GM20000 (cell line): ENCODE measurements at places on chromosomes 11 and 22.

DNA sequence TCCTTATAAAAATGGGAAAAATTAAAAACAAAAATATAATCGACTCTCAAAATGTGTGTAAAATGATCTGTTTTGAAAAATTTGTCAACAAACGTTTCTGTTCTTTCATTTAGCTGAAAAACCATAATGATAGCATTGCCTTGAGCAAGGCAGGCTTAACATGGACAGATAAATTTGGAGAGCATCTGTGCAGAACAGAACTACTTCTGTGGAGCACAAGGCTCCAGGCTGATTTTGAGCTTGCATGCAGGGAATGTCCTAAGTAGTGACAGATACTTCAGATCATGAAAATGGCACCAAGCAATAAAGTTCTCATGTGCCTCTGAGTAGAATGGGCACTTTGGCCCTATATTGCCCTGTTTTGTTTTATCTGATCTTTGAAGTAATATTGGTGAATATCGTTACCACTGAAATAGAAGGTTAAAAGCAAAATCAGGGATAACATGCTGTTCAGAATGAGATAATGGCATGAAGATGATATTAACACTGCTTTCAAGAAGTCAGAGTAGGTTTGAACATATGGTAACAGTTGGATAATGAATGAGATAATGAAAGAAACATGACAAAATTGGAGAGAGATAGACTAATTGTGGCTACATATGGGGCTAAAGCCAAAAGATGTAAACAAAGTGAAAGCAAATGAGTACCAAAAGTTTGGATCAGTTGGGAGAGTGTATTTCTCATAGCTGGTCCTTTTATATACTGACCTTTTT, 730.5 kb upstream of the CCDC179 start:
- DNase-seq: no peak

- DNase-seq: peak; percentile 75
Observed at GRCh38 chr11:63553759-63554158, 9.4 kb downstream of the PLAAT2 start.

GRCh38 chr22:49995361-49996118, 17.0 kb downstream of the IL17REL start:
- no peak for DNase-seq

GRCh38 chr22:27488456-27489177, 312.9 kb downstream of the MN1 start:
- DNase-seq: no peak

DNA sequence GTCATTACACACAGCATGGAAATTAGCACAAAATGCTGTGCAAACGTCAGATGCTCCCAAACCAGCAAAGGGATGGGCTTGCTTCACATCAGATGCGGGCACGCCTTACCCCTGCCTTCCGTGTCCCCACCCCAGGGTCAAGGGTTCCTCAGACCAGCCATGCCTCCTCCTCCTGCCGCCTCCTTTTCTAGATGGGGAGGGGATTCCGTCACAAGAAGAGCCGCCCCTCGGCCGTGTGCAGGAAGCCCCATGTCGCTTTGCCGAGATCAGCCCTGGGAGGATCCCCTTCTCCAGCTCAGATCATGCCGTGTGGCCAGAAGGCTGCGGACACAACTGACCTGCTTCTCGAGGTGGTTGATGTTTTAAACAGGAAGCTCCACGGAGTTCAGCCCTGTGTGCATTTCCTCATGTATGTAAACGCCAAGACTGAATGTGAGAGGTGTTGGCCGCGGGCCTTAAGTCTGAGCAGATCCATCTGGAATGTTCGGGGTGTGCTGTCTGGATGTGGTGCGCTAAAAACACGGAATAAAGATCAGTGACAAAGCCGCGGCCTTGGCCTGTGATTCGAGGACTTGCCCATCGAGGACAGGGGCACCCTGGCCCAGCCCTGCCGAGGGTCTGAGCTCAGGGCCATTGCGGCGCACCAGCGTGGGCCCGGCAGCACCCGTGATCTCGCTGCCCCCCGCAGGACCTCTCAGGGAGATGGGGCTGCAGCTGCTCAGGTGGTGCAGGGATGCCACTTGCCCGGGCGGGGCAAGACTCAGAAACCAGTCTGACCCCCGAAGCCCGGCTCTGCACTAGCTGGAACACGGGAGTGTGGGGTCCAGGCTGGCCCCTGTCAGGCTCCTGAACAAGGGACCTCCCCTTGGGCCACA, 412.9 kb downstream of the TBC1D22A start:
- no peak for DNase-seq
